ENCODE measurements at places on chromosomes 12 and 14.

DNA sequence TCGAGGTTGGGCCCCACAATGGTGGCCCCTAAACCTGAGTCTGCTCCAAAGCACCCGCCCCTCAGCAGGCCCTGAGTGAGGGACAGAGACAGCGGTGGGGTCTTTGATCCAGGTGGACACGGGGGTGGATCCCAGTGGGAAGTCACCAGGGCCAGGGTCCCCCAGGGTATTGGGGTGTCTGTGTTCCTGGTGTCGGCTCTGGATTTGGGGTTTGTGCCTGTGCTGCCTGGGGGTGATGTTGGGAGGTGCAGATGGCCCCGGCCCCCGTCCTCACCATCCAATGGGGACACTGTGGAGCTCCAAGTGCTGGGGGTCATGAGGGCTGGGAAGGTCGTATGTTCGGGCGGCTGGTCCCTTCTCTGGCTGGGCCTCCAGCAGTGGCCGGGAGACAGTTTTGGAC lies 354.2 kb downstream of the TMEM121 start:
- DNase-seq: no peak

DNA sequence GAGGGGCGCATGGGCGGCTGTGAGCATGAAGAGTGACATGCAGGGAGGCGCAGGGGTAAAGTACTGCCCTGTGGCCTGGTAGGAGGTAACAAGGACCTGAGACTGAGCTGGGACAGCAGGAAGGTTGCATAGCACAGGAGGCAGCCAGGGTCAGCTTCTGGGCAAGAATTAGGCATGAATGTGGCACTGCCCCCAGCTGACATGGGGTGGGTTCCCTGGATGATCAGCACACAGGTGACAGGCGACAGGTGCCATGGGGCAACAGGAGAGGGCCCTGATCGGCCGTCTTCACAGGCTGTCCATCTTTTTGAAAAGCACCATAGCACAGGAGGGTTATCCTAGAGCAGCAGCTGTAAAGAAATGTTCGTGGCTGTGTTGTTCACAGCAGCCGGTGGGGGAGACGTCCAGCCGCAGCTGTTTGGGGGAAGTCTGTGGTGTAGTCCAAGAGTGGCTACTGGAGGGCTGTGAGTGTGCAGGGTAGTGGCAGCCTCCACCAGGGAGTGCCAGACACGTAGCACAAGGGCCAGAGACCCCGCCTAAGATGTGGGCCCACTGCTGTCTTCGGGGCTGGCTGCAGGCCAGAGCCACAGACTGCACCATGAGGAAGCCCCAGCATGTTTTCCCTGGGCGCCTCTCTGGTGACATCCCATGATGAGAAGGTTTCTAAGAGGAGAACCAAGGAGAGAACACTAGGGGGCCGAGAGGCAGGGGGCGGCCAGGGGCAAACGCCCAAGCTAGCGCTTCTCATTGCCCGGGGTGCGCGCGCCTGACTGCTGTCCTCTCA lies 8.4 kb downstream of the CLBA1 start:
- DNase-seq: no peak

- no peak for DNase-seq
Observed at GRCh38 chr12:95851606-95852005, 7.1 kb upstream of the SNRPF start.

- DNase-seq: no peak
Observed at GRCh38 chr12:122155705-122156104, 18.3 kb downstream of the IL31 start.

GRCh38 chr12:97257726-97258125 lies 204.9 kb upstream of the RMST start:
- no peak for DNase-seq

DNA sequence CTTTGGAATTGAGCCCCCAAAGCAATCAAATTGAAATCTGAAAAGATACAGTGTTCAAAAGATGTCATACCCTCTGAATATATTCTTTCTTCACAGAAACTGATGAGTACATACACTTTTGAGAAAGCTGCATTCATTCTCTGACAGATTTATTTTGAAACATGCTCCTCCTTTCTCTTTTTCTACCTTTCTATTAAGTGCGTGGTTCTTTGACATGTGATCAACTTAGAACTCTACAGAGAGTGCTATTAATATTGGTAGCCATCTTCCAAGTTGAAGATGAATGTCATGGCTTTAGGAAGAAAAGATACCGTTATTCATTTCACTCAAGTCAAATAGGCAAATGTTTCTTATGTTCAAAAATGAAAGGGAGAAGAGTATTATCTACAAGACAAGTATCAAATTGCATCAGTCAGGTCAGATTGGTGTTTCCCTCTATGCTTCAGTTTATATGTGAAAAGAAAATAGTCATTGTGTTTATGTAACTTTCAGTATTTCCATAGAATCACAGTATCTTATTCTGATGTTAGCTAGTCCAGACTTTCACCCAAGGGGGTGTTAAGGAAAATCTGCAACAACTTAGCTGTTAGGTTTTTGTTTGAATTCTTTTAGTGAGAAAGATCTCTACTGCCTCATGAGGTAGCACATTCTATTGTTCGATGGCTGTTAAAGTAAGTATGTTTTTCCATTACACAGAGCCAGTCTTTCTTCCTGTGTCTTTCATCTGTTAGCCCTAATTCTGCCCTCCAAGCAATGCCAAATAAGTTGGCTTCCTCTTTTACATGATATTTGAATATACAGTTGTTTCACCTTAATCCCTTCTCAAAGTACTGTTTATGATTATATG lies 55.4 kb upstream of the GARIN2 start:
- DNase-seq: no peak

DNA sequence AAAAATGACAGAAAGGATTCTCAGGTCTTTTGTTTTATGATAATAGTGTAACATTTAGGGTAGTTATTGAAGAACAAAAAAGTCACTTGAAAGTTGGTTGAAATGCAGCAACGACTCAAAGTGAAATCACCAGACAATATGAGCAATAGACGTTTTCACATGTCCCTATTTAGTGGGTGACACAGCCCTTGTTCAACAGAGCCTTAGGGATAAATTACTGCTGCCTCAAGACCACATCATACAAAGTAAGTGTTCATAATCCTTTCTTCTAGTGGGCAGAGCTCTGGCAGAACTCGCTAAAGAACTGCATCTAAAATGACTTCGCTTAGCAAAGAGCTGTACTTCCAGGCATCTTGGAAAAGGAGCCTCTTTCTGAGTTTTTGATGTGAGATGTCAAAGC lies 128.5 kb upstream of the LMNTD1 start:
- DNase-seq: no peak

- DNase-seq: no peak
Observed at GRCh38 chr12:116626153-116626552, 67.0 kb downstream of the MAP1LC3B2 start.

DNA sequence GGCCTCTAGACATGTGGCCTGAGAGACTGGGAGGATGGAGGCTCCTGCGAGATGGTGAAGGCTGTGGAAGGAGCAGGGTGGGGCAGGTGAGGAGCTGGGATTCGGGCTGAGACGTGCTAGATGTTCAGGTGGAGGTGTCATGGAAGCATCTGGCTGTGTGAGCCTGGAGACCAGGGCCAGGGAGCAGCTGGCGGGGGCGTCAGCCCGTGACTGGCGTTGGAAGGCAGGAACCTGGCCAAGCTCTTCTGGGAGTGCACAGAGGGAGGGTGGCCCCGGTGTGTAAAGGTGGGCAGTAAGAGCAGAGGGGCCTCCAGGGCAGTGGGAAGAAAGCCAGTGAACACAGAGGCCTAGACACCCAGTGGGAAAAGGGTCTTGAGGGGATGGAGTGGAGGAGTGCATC lies 55.1 kb upstream of the RD3L start:
- DNase-seq: no peak

GRCh38 chr14:36647824-36648753 lies 13.6 kb upstream of the PAX9 start:
- no peak for DNase-seq

- no peak for DNase-seq
Observed at GRCh38 chr12:99111600-99111999, 466.5 kb downstream of the APAF1 start.

GRCh38 chr12:2435511-2435910 lies 359.3 kb upstream of the FKBP4 start:
- no peak for DNase-seq

Measured in CD4-positive, alpha-beta T cell treated with Interleukin-17A for 4 hours (primary cell).